ENCODE measurements at places on chromosomes 11 and 22.

DNA sequence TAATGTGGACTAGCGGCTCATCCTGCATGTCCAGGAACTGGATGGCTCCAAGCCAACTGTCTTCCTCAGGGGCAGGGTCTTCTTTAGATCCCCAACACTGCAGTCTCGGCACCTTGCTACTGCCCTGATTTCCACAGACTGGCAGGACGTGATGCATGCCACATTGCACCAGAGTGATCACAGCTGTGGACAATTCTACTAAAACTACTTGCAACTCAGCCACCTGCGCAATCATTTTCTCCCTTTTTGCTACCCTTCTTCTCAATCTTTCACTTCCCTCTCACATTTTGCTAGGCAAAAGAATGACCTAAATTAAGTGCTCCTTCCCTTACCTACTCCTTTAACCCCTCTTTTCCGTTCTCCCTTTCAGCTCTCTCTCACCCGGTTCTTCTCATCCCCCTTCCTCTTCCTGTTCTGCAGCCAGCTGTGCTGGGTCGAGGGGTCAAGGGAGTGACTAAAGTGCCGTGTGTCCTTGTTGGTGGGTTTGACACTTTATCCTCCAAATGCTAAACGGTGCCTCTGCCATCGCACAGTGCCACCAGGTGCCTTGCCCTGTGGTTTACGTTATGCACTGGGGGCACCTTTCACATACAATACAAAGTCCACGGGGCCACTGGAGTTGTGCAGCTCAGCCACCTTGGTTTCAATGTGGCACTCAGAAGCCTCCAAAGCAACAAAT, 11.5 kb upstream of the PEX26 start:
- DNase-seq, result no peak

- DNase-seq, result no peak
Observed at GRCh38 chr11:81963018-81963417, 770.6 kb downstream of the FAM181B start.

- peak; percentile 77 for DNase-seq
Observed at GRCh38 chr11:45102810-45103621, 43.4 kb upstream of the PRDM11 start.

- DNase-seq, result no peak
Observed at GRCh38 chr11:41431784-41432183, 27.7 kb downstream of the LRRC4C start.

GRCh38 chr11:120925944-120926343, 98.0 kb upstream of the TBCEL start:
- DNase-seq, result no peak

DNA sequence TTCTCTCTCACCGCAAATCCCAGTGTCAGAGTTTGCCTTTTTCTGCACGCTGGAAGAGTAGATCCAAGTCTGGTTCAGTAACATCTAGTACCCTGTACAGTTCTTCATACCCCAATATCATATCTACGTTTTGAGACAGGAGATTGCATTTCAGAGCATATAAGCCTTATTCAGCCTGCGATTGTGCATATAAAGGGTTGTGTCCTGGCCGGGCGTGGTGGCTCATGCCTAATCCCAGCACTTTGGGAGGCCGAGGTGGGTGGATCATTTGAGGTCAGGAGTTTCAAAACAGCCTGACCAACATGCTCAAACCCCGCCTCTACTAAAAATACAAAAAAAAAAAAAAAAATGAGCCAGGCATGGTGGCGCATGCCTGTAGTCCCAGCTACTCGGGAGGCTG, 104.9 kb downstream of the MTNR1B start:
- DNase-seq, result no peak

- DNase-seq, result no peak
Observed at GRCh38 chr11:11929920-11930319, 78.5 kb downstream of the DKK3 start.

- DNase-seq, result no peak
Observed at GRCh38 chr11:66411323-66411722, 9.5 kb upstream of the NPAS4 start.

DNA sequence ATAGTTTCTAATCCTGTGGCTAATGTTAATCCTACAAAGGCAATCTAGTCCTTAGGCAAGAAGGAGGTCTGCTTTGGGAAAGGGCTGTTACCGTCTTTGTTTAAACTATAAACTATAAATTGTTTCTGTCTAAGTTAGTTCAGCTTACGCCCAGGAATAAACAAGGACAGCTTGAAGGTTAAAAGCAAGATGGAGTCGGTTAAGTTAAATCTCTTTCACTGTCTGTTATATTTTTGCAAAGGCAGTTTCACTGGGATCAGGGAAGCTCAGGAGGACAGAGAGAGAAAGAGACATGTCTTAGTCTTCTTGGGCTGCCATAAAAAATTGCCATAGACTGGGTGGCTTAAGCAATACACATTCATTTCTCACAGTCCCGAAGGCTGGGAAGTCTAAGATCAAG, 27.6 kb upstream of the CEP295 start:
- no peak for DNase-seq

- DNase-seq, result no peak
Observed at GRCh38 chr22:40434745-40435144, 64.4 kb downstream of the SGSM3 start.

DNA sequence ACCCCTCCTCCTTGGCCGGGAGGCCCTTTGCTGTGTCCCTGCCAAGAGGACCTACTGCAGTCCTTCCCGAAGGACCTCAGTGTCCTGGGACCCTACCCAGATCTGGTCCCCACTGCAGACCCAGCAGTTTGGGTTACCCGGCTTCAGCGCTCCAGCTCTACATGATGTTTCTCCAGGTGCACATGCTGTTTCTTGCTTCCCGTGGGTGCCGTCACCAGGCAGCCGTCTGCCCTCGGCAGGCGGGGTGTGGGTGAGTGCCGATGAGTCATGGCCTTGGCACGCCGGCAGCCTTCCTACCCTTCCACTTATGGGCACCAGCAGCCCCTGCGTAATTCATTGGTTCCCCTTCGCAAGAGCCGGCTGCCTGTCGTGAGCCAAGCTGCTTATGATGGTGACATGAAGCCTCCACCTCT, 101.8 kb downstream of the BCR start:
- peak; percentile 74 for DNase-seq

DNA sequence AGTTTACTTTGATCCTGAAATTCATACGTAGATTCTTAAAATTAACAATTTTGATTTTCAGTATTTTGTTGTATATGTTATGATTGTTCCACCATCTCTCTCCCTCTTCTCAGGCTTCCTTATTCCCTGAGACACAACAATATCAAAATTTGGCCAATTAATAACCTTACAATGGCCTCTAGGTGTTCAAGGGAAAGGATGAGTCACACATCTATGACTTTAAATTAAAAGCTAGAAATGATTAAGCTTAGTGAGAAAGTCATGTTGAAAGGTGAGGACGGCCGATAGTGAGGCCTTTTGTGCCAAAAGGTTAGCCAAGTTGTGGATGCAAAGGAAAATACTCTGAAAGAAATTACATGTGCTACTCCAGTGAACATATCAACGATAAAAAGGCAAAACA, 5.5 kb upstream of the OR52J3 start:
- no peak for DNase-seq

DNA sequence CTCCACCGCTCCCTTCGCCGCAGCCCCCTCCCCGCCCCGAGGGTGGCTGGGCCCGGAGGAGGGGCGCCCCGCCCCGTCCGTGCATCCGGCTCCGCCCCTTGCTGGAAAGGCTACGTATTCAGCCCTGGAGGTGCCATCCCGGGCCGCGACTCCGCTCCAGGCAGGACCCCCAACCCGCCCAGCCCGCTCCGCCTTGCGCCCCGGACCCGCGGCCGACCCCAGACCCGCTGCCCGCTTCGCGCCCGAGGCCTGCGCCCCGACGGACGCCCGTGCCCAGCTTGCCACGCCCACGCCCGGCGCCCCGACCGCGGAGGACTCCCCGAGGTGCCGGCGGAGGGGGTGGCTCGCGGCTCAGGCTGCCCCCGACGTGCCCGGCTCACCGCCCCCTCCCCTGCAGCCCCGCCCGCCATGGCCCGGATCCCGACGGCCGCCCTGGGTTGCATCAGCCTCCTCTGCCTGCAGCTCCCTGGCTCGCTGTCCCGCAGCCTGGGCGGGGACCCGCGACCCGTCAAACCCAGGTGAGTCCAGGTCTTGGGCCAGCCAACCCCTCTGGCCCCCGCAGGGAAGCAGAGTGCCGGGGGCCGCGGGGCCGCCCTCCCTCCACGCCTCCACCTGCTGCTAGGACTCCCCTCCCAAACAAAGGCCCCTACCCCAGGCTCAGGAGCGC, at the start of gene ADM2:
TSS of gene ADM2 (plus strand) at position 104 of the 667 bp plus-strand sequence. CDS start at position 409, 305 bp downstream.
- DNase-seq, result peak; percentile 62

- peak; percentile 74 for DNase-seq
Observed at GRCh38 chr11:17343907-17344306, 7.7 kb upstream of the NCR3LG1 start.

DNA sequence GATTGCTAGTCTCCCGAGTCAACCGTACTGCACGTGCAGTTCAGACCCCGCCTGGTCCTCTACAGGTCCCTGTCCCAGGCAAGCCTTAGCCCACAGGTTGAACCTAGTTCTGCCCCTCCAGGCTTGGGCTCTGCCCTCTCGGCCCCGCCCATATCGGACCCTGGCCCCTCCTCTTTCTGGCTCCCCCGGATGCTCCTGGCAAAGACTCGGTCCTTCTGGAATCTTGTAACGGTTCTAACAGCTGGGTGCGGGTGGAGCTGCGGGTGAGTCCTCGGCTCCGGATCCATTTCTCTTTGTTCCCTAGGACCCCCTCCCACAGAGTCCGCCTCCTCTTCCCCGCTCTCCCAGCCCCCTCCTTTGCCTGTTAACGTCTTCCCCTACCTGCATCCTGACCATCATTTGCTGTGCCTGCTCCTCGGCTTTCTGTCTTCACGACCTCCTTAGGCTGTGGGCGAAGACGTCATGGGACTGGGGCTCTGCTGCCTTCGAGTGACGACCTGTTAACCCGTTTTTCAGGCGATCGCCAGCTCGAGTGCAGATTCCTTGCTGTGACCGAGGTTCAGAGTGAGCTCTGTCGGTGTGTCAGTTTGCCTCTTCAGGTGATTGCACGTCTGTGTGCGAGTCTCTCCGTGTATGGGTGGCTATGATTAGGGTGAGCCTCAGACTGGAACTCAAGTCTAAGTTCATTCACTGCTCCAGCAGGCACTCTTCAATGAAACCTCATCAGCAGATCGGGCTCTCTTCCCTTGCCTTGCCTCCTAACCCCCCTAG, at the start of gene DNHD1:
TSS of gene DNHD1 (plus strand) at position 212 of the 771 bp plus-strand sequence. CDS start 936 bp downstream, outside the sequence.
- peak; percentile 44 for DNase-seq

DNA sequence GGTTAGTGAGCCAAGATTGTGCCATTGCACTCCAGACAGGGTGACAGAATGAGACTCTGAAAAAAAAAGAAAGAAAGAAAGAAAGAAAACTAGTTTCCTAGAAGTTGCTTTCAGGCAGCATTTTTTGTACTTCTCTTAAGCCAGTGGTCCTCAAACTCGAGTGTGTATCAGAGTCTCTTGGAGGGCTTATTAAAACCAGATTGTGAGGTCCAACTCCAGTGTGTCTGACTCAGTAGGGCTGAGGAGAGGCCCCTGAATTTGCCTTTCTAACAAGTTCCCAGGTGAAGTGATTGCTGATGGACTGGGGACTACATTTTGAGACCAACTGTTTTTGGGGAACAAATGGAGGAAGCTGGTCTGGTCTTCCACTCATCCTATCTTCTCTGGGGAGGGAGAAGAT, 57.5 kb upstream of the VSTM5 start:
- no peak for DNase-seq

- DNase-seq, result peak; percentile 51
Observed at GRCh38 chr11:77381729-77382665, 80.5 kb upstream of the GDPD4 start.

- DNase-seq, result no peak
Observed at GRCh38 chr11:115930886-115931547, 426.8 kb upstream of the CADM1 start.

- DNase-seq, result peak; percentile 79
Observed at GRCh38 chr22:43921370-43921769, 2.2 kb upstream of the PNPLA3 start.

- DNase-seq, result no peak
Observed at GRCh38 chr11:27487706-27488105, 15.1 kb upstream of the LGR4 start.

- no peak for DNase-seq
Observed at GRCh38 chr11:45345491-45345890, 59.4 kb upstream of the SYT13 start.

- no peak for DNase-seq
Observed at GRCh38 chr11:86176165-86176884, 68.2 kb upstream of the EED start.

GRCh38 chr11:39288011-39288410, 2171.4 kb downstream of the LRRC4C start:
- no peak for DNase-seq

DNA sequence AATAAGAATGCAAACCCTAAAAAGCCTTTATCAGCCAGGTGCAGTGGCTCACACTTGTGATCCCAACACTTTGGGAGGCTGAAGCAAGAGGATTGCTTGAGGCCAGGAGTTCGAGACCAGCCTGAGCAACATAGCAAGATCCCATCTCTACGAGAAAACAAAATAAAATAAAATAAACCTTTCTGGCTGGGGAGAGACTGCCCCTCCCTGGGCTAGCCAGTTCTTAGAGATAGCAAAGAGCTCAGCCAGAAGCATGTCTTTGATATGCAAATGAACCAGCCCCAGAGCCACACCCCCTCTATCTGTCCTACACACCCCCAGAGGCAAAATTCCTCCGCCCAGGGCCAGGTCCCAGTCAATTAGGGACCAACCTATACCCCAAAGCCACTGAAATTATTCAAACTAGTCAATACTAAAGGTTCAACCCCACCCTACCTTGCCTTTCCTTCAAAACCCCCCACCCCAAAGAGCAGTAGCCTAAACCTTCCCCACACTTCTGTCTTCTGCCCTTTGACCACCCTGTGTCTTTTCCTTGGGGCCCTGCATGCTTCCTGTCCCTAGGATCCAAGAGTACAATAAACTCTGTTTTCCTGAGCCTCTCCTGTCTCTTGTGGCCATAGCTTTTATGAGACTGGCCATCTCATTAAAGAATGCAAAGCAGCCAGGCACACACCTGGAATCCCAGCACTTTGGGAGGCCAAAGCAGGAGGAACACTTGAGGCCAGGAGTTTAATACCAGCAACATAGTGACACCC, 37.3 kb upstream of the CXCR5 start:
- DNase-seq, result no peak

GRCh38 chr22:20011123-20011992, 5.3 kb downstream of the ARVCF start:
- DNase-seq, result no peak

- DNase-seq, result no peak
Observed at GRCh38 chr11:68467201-68467834, 6.8 kb downstream of the PPP6R3 start.

DNA sequence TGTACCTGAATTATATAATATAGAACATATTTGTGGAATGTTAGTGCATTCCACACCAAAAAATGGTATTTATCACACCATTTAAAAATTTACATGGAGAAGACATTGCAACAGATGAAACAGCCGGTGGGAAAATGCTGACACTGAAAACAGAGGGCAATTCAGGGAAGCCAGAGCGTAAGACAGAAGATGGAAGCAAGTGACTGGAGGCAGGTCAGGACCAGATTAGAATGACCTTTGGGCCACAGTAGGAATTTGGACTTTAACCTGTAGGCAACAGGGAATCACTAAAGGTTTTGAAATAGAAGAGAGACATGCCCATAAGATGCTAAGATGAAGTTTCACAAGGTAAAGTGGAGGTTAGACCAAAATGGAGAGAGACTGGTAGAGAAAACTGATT, 60.5 kb downstream of the METTL15 start:
- no peak for DNase-seq

GRCh38 chr22:39625569-39626537, 55.3 kb downstream of the CACNA1I start:
- DNase-seq, result no peak

All from AG08396 (cell line).